ENCODE measurements at places on chromosomes 11 and 22. TPM values are rescaled to one million over a fixed set of nuclear protein-coding genes. Genes with fewer than 3 reads are reported as not detected.

RAB3IL1 gene
- total RNA-seq, result 12.0 TPM

IGSF9B gene
- total RNA-seq, result 55.4 TPM

OR4D5 gene
- total RNA-seq, result 0.20 TPM

GRIA4 gene
- total RNA-seq, result not detected

KCNQ1OT1 gene
- 0.53 TPM for total RNA-seq

UBQLNL gene
- 0.20 TPM for total RNA-seq

OR5B21 gene
- not detected for total RNA-seq

YWHAH gene
- total RNA-seq, result 69.6 TPM

OR8G1 gene
- total RNA-seq, result not detected

HBB gene
- 63.4 TPM for total RNA-seq

ALDH3B1 gene
- 4.6 TPM for total RNA-seq

CCND1 gene
- 113 TPM for total RNA-seq

ZNF280A gene
- total RNA-seq, result not detected

MRGPRX4 gene
- total RNA-seq, result not detected

LTO1 gene
- total RNA-seq, result 10.5 TPM

PLAAT4 gene
- 8.0 TPM for total RNA-seq

PRDM11 gene
- 33.9 TPM for total RNA-seq

CDC42BPG gene
- 0.71 TPM for total RNA-seq

CHADL gene
- 19.4 TPM for total RNA-seq

LRRC32 gene
- 49.9 TPM for total RNA-seq

GP1BB gene
- total RNA-seq, result 9.0 TPM

OR52L1 gene
- total RNA-seq, result not detected

SYT8 gene
- not detected for total RNA-seq

SMIM35 gene
- not detected for total RNA-seq

C11orf87 gene
- not detected for total RNA-seq

Measured in right cardiac atrium (tissue), 5 donors.